ENCODE measurements at places on chromosomes 6 and 20.

DNA sequence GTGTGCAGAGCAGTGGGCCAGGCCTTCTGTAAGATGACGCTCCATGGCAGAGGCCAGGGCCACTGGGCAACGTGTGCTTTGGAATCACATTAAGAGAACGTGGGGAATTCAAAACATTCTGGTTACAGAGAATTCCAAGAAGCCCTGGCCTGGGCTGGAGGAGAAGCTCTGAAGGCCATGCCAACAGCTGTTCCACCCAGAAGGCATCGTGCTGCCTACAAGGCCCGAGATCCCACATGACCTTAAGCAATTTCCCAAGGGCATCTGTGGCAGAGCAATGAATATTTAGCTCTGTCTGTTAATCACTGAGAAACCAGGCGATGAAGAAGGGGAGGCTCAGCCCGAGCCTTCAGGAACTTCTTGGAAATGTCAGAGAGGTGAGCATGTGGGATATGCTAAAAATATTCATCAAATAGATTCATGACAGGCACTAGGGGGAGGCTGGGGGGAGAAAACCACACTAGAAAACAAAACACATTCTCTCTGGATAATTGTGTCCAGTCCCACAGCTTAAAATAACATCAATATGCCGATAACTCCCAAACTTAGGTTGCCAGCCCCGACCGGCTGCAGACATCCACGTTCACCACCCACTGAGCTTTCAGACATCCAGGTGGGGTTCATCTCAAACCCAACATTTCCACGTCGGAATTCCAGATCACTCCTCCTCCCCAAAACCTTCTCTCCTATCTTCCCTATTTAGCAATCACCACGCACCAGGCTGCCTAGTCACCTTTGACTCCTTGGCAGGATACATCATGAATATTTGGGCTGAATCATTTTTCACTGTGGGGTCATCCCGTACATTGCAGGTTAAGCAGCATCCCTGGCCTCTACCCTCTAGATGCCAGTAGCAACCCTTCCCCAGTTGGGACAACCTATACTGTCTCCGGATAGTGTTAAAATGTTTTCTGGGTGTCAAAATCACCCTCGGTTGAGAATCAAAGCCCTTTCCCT, 6.6 kb downstream of the SULF2 start:
- DNase-seq = no peak

- no peak for DNase-seq
These were observed 224.3 kb upstream of the TSHZ2 start for GRCh38 chr20:52747845-52748284.

GRCh38 chr20:18031050-18031449, 26.7 kb downstream of the OVOL2 start:
- DNase-seq = no peak

DNA sequence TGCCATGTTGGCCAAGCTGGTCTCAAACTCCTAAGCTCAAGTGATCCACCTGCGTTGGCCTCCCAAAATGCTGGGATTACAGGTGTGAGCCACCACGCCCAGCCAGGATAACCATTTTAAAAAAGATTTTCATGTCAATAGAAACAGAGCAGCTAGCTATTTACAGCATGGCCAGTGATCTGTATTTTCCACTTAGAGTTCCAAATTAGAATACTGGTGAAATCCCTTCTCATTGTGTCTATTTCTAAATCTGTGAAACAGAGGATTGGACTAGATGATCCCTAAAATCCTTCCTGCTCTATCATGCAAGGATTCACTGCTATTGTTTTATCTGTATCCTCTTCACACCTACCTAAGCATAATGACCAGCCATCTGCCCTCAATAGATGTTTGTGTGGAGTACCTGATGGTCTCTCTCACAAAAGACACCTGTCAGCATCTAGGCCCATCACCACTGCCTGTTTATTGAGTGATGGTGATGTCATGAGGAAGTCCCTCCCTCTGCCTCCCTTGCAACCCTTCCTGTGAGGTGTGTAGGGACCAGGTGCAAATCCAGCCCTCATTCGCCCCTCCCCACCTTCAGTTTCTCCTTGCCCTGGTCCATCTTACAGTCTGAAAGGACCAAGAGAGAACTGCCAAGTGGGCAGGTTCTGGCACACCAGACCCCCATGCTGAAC, 26.5 kb upstream of the SMIM29 start:
- no peak for DNase-seq

DNA sequence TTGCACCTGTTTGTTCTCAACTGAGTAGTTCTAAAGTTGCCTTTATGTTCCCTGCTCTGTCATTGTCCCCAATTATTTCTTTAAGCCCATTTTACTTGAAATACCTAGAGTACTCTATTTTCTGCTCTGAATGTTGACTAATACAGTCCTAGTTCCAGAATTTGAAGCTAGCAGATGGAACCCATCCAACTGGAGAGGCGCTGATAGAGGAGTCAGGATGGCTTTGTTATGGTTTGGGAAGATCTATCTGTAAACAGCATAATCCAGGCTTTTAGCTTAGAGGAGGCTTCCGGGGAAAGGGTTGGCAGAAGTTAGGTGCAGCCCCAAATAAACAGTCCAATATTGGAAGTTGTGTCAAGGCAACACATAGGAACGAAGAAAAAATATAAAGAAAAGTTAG, 927.7 kb downstream of the TFAP2A start:
- no peak for DNase-seq

DNA sequence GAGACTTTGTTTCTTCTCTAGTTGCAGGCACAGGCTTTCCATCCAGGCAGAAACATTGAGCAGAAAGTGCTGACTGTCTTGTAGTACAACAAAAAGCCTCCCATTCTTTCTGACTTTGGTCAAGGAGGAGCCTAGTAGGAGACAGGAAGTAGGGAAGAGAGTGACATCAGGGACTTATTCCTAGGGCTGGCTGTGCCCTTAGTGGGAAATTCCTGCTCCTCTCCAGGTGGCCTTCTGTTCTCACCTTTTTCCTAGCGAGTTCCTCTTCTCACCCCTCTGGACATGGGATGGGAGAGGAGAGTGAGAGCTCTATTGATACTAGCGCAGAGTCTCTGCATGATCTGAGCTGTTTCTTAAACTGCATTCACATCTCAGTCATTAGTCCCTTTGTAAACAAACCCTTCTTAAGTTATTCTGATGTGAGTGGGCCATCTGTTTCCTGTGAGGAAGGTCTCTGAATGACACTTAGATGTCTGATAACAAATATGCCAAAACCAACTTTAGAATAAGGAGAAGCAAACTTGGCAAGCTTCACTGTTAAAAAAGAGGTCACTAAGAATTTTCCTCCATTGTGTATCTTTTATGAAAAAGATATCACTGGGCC, 455.0 kb downstream of the GJA1 start:
- DNase-seq = no peak

DNA sequence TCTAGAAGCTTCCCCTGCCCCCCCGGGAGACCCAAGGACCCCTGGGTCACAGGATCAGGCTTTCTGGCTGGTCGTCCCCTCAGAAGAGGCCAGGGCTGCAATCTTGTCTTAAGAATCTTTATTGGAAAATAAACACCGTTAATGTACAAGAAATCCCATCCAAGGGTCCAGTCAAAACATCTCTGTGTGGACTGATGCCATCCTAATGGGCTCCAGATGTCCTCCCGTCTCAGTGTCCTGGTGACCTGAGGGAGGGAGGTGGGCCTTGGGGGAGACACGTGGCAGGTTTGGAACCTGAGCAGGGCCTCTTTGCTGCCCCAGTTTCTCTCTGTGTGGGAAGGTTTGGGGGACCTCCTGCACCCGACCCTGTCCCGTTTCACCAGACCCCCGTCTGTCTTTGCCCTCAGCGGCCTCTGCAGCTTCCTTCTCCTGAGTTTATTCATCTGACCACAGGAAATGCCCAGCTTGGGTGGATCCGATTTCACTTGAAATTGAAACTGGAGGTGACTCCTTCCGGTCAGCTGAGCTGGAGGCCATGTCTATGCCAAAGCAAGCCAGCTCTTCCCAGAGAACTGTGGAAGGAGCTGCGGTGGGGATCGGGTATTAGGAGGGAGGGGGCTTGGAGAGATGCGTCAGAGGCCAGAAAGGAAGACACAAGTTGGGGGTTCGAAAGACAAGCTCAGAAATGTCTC, 75.1 kb downstream of the SLC2A10 start:
- DNase-seq = no peak

DNA sequence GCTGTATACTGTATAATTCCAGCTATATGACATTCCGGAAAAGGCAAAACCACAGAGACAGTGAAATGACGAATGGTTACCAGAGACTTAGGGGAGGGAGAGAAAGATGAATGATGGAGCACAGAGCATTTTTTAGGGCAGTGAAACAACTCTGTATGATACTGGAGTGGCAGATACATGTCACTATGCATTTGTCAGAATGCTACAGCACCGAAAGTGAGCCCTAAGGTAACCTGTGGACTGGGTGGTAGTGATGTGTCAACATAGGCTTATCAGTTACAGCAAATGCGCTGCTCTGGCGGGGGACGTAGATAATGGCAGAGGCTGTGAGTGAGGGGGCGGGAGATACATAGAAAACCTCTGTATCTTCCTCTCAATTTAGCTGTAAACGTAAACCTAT, 201.3 kb upstream of the SSTR4 start:
- DNase-seq = no peak

DNA sequence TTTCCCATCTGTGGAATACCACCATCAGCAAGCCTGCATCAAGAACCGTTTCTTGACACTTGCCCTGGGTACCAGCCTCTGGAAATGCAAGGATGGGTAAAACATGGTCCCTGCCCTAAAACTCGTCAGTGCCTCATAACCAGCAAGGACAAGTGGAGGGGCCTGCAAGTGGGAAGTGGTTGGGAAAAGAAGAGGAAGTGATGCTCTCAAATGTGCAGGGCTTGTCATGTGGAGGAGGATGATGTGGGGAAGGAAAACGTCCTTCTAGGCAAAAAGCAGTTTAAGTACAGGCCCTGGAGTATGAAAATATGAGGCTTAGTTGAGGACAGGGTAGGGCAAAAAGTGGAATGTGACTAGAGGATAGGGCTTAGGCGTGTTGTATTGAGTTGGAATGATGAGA, 19.0 kb downstream of the RREB1 start:
- no peak for DNase-seq

DNA sequence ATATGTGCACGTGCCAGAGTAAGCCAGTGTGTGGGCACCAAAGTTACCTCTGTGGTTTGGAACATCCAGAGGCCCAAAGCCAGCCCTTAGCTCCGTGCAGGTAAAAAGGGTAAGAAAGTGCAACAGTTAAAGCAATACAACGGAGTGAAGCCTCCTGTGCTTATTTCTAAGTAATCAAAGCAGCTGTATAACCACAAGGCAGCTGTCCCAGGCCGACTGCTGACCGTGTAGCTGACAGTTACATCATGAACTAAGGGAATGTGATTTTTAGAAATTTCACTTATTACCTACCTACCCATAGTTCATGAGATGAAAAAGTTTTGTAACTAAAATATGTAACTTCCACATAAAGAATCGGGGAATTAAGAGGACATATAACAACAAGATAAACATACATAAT, 121.2 kb upstream of the QKI start:
- no peak for DNase-seq

DNA sequence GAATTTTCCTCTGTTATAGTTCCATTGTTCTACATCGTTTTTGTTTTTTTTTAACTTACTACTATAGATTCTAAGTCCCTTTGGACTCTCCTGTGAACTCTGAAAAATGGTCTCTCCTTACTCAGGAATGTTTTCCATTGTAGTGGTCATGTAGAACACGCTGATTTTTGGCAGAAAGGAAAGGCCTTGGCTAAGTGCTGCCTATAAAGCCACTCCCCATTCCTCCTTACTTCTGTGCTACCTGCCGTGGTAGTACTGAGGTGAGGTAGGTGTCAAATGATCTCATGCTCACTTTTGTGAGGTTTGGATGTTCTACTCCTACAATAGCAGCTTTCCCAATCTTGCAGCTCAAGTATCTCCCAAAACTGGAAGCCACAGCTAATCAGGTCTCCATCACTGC, 270.7 kb downstream of the SLC35F1 start:
- no peak for DNase-seq

- DNase-seq = no peak
These were observed 1.1 kb downstream of the AIG1 start for GRCh38 chr6:143061597-143062385.

GRCh38 chr6:7309050-7309449, 3.9 kb downstream of the SSR1 start:
- no peak for DNase-seq

- DNase-seq = no peak
These were observed 95.2 kb upstream of the BTN3A2 start for GRCh38 chr6:26269531-26270485.

GRCh38 chr6:53984163-53984562, 127.1 kb upstream of the MLIP start:
- DNase-seq = no peak

GRCh38 chr6:5112066-5112799, 27.1 kb downstream of the PPP1R3G start:
- DNase-seq = no peak

GRCh38 chr6:133290930-133291329, 49.8 kb downstream of the EYA4 start:
- no peak for DNase-seq

DNA sequence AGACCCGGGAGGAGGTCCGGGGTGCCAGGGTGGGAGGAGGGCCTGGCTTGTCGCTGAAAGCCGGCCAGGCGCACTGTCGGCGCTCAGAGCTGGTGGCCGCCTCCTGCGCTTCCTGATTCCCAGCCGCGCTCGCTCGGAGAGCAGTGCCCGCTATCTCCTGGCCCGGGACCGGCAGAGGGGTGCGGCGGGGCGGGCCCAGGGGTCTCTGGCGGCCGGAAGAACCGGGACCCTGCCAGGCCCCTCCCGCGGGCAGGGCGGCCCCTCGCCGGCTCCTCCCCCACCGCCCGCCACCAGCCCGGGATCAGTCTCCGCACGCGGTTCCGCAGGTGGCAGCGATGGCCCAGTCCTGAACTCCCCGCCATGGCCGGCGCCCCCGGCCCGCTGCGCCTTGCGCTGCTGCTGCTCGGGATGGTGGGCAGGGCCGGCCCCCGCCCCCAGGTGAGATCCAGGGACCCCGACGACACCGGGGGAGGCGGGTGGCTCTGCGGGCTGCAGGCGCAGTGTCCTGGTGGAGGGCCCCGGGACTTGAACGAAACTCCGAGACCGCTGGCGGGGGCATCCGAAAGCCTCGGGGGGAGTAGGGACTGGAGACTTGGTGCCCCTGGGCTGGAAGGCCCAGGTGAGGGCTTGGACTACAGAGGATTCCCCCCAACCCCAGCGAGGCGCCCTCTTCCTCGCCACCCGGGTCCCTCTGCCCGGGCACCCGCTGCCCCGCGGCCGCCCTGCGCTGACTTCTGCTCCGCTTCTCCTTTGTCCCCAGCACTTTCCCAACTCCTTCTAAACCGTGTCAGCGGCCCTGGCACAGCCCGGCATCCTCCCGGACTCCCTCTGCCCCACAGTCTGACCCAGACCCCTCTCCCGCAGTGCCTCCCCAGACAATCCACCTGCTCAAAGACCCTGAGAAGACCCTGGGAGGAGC, at the start of gene GLP1R:
Gene GLP1R, plus strand, starts transcription at position 301 of the 919 bp plus-strand sequence. Its CDS starts 60 bp downstream, at position 361.
- no peak for DNase-seq

Measured in T-cell (primary cell).